AG04450 (cell line): ENCODE measurements at places on chromosomes 2 and 18.

DNA sequence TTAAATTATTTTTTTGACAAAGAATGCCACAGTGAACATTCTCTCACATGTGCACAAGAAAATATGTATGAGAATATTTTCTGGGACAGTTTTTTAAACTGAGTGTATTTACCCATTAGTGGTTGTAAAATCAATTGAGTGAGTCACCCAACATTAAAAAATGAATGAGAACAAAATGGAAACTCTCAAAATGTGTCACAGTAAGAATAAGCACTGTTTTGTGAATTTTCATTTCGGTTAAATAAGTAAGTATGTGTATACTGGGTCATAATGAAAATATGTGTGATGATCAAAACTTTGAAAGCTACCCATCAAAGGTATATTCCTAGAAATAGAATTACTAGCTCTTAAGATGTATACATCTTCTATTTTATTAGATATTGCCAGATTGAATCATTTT is 11.6 kb downstream of the BABAM2 start:
- DNase-seq = no peak

DNA sequence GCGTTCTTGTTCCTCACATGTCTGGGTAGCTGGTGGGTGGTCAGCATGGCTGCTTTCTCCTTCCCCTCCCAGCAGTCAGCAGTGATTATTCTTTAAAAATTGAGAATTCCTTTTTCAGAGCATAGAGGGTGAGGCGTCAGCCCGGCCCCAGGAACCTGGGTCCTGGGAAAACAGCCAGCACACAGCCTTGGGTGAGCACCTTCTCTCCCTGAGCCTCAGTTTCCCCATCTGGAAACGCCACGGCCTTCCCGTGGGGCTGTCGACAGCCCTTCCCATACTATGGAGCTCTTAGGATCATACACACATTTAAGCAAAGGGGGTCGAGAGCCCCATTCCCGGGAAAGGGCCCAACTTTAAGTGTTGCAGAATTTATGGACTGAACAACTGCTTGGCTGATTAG is 73.5 kb downstream of the SH3RF3 start:
- no peak for DNase-seq

GRCh38 chr2:158778243-158778642 is 16.9 kb upstream of the DAPL1 start:
- DNase-seq = no peak

DNA sequence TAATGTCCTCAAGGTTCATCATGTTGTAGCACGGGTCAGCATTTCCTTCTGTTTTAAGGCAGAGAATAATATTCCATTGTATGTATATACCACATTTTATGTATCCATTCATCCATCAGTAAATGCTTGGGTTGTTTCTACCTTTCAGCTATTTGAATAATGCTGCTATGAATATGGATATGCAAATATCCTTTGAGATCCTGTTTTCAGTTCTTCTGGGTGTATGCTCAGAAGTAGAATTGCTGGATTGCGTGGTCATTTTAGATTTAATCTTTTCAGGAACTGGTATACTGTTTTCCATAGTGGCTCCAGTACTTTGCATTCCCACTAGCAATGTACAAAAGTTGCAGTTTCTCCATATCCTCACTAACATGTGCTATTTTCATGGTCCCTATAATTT is 13.4 kb upstream of the ASB1 start:
- no peak for DNase-seq

DNA sequence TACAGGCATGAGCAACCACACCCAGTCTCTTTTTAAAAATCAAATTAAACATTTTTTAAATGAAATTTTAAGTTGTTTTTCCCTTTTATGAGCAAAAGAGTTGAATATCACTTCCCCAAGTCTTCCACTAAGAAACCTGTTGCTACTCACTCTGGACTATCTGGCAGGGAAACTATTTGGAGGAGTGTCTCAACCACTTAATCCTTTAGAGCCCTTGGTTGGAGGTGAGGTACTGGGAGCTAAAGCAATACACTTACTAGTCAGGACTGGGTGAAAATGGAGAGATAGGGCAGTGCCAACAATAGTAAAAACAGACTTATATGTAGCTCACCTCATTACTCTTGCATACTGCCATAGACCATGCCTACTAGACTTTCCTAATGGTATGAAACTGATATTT is 135.5 kb downstream of the RND3 start:
- DNase-seq = no peak

DNA sequence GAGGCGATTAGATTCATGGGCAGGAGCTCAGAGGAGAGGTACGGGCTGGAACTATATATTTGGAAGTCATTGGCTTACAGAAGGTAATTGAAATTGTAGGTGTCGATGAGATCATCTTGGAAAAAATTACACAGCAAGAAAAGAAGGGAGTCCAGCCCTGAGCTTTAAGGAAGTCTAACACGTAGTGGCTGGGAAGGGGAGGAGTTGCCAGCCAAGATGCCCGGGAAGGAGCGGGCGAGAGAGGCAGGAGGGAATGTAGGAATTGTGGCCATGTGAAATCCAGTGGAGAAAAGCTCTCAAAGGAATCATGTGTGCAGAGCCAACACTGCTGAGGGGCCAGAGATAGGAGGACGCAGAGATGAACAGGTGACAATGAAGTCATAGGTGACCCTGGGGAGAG is 25.6 kb upstream of the SCYGR1 start:
- DNase-seq = no peak
